ENCODE measurements at places on chromosomes 16 and 17.

GRCh38 chr17:69477204-69477902 is 62.9 kb downstream of the MAP2K6 start:
- no peak for DNase-seq

- DNase-seq: peak; percentile 50
Observed at GRCh38 chr17:75457047-75457654, 716 bp downstream of the TMEM94 start.

- no peak for DNase-seq
Observed at GRCh38 chr17:70225276-70225675, 55.9 kb downstream of the KCNJ2 start.

DNA sequence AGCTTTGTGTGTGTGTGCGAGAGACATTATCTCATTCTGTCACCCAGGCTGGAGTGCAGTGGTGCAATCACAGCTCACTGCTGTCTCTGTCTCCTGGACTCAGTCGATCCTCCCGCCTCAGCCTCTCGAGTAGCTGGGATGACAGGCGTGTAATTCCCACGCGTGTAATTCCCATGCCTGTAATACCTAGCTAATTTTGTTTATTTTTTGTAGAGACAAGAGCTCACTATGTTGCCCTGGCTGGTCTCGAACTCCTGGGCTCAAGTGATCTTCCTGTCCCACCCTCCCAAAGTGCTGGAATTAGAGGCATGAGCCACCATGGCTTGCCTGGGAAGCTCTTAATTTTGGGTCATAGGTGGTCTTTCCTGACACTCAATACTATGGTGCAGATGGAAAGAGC is 205.3 kb upstream of the TNRC6C start:
- DNase-seq: no peak

DNA sequence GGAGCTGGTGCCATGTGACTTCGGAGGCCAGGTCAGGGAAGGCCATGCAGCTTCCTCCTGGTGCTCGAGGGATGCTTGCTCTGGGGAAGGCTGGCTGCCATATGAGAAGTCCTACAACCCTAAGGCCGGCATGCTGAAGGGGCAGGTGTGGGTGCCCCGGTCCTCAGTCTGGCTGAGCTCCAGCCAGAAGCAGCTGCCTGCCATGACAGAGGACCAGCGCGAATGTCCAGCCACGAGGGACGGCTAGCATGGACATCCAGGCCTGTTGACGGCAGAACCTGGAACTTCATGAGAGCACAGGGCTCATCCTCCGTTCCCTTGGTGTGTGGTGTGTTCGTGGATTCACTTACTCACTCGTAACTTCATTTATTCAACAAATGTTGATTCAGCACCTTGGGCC is 140.6 kb downstream of the IRF8 start:
- no peak for DNase-seq

DNA sequence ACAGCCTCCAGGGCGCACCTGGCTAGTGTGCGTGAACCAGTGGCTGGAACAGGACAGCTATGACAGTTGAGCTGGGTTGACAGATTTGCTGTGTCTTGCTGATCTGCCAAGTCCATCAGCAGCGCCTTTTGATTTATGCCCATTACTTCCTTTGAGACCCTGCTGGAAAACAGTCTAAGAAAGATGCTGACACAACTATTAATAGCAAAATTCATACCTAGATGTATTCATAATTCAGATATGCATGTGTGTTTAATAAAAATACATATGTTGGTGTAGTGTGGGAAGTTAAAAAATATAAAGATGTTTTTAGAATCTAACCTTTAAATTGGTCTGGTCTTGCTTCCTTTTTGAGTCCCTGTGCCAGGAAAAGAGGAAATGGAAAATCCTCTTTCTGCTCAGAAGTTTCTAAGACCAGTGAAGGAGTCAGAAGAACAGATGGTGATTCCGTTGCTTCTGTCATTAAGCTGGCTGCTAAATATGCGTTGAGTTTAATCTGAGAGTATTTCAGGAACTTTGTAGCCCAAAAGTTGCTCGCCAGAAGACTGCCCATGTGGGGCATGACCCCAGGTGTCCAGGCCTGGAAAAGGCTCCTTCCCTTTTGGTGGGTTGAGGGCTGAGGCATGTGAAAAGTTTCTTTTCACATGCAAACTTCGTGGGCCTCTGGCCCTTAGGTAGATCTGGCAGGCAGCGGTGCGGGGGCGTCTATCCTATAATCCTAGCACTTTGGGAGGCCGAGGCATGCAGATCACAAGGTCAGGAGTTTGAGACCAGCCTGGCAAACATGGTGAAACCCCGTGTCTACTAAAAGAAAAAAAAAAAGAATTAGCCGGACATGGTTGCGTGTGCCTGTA is 40.0 kb upstream of the ENDOV start:
- DNase-seq: no peak

GRCh38 chr17:5472511-5472910 is 3.7 kb upstream of the DHX33 start:
- no peak for DNase-seq

GRCh38 chr17:42879596-42879985 is 21.0 kb upstream of the G6PC1 start:
- peak; percentile 81 for DNase-seq

DNA sequence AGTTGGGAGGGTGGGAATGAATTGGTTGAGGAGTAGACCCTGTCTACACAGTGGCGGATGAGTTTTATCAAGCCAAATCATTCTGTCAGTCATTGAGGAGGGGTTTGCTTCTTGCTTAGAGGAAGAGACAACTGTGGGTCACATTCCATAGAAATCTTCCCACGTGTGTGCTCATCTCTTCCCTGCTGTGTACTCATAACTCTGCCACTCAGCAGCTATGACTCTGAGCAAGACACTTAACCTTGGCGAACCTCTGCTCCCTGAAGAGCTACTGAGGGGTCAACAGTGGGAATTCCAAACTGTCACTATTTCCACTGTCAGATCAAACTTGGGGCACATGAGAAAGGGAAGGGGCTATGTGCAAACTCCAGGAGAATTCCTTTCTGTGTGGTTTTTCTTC is 72.6 kb upstream of the COX10 start:
- DNase-seq: no peak

DNA sequence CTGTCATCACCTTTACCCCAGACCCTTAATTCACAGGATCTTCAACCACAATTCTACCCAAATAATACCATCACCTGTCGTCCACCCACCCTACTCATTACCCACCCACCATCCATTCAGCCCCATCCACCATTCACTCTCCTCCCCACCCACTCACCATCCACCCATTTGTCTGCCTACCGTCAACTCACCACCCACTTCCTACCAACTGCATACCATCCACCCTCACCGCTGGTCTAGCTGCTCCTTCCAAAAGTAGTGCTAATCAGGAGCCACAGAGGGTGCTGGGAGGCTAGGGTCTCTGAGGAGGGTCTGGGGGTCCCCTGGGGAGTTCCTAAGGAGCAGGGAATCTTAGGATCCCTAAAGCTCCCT is 12.0 kb upstream of the IGFBP4 start:
- no peak for DNase-seq

- DNase-seq: no peak
Observed at GRCh38 chr16:19431636-19432340, 14.1 kb downstream of the TMC5 start.

DNA sequence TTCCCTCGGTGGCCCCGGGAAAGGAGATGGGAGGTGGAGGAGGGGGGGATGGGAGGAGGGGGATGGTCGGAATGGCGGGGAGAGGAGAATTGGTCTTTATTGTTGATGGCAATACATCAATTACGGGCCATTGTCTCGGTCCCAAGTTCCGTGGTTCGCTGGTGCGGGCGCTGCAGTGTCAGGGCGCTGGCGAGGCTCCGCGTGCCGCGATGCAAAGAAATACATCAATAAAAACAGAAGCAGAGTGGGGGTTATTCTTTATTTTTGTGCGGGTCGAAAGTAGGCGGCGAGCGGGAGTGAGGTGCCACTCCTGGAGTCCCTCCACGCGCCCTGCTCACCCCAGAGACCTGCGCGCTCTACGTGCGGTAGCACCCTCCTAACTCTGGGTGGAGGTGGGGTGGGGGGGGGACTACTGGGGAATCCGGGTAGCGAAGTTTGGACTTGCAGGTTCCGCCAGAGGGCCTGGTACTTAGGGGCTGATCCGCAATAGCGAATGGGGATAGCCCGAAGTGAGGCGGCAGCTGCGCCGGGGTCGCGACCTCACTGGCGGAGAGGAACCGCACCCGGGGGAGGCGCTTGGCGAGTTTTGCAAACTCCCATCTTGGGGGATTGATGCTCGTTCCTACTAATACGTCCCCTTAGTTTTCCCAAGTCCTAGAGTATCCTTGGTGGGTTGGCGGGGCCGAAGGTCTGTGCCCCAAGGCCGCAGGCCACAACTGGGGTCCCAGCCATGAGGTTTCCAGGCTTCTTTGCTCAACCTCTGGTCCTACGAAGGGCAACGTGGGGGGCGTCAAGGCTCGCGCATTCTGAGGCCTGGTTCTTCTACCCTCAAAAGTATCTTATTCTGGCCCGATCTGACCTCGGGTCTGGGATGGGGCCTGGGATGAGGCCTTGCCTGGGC is 3.5 kb upstream of the SALL1 start:
- no peak for DNase-seq

DNA sequence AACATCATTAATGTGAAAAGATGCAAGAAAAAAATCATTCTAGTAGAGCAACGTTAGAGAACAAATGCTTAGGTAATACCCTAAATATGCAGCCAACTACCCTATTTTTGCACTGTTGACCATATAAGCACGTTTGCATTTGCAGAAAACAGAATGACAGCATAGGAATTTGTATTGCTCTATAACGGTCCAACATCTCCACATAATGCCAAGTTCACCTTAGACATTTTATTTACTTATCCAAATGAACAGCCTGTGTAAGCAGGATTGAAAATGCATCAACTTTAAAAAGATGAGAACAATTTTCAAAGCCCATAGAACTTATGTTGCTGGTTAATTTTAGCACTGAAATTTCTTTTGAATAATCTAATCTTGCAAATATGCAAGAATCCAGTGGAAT is 19.1 kb upstream of the RSL1D1 start:
- no peak for DNase-seq

DNA sequence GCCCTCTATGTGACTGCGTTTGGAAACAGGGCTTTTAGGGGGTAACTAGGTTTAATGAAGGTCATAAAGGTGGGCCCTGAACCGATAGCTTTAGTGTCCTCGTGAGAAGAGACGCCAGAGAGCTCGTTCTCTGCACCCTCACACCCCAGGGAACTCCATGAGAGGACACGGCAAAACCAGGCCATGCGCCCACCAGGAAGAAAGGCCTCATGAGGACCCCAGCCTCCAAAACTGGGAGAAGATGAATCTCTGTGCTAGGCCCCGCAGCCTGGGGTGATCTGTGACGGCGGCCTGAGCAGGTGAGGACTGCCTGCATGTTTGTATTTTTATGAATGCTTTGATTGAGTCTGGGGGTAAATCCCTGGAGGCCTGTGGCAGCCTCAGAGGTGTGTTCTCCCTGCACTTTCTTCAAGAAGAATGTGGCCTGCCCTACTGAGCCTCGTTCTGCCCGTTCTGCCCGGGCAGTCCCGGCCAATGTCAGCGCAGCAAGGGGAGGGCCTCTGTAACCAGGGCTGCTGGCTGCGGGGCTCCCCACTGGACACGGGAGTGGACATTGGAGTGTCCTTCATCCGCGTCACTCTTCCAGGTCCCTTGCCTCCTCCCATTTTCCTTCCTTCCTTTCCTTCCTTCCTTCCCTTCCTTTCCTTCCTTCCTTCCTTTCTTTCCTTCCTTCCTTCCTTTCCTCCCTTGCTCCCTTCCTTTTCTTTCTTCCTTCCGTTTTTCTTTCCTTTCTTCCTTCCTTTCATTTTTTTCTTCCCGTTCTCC is 6.8 kb upstream of the RNF213 start:
- no peak for DNase-seq

GRCh38 chr16:78823027-78823426 is 723.6 kb downstream of the WWOX start:
- DNase-seq: no peak

DNA sequence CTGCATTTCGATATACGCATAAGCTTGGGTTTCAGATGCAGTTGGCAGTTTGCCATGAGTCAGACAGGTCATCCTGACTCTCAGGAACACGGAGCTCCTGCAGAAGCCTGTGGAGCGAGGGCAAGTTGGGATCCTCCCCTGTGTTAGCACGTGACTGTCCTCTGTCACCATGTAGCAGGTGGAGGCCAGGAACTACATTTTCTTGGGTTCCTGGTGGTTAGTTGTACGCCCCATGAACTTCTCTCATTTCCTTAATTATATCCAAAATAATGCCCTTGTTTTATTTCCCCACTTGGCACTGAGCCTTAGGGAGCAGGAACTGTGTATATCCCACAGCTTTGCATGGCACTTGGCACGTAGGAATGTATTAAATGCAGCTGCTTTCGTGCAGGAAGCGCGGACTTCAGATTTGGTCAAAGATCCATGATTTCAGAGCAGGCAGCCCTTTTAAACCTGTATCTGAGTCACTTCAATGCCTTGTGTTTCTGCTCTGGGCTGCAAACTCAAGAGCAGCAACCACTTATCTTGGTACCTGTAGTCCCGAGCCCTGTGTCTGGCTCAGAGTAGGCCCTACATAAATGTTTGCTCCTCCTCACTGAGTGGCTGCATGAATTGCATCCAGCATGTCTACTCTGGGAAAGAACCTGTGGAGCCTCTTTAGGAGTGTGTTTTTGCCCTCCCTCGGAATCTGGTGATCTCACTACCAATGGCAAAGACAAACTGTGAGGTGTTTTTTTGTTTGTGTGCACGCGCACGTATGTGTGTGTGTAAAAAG is 428.4 kb downstream of the MAF start:
- no peak for DNase-seq

DNA sequence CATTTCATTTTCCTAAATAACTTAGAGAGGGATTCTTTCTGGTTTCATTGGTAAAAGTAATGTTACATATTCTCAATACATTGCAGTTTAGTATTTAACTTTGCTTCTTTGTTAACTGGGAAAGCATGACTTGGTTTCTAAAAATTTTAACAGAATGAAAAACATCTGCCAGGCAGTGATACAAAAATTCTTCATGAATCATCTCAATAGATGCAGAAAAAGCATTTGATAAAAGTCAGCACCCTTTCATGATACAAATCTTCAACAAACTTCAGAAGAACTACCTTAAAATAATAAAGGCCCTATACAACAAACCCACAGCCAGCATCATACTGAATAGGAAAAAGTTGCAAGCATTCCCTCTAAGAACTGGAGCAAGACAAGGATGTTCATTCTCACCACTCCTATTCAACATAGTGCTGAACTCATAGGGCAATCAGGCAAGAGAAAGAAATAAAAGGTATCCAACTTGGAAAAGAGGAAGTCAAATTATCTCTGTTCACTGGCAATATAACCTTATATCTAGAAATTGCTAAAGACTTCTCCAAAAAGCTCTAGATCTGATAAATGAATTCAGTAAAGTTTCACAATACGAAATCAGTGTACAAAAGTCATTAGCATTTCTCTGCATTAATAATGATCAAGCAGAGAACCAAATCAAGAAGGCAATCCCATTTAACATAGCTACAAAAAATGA is 50.4 kb downstream of the SLFN5 start:
- no peak for DNase-seq

GRCh38 chr16:46947900-46948547 is 25.4 kb downstream of the DNAJA2 start:
- DNase-seq: peak; percentile 66

DNA sequence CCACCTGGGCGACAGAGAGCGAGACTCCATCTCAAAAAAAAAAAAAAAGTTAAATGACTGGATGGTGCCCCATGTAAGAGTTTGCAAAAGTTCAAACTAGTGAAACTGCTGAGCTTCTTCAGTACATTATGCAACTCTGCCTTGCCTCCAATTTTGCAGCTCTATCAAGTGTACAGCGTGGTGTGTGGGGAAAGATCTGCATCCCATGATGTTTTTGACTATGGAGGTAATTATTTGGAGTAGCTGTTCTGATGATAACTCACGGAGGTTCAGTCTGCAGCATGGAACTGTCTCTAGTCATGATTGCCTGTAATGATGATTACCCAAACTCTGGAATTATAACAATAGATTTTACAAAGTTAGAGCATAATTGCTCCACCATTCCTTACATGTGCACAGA is 149.6 kb downstream of the PITPNC1 start:
- no peak for DNase-seq

Measured in AG08395 (cell line).